Chondrocyte (in vitro differentiated cells): ENCODE measurements at places on chromosomes 3 and 15. TPM values are rescaled to one million over a fixed set of nuclear protein-coding genes. Genes with fewer than 3 reads are reported as not detected.

DNA sequence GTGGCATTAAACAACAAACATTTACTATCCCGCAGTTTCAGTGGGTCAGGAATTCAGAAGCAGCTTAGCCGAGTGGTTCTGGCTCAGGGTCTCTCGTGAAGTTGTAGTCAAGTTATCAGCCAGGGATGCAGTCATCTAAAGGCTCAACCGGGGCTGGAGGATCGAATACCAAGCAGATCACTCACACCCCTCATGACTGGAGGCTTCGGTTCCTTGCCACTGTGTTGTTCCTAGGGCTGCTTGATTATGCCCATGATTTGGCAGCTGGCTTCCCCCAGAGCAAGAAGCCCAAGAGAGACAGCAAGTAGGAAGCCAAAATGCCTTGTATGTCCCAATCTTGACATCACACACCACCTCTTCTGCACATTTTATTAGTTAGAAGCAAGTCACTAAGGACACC is 33.9 kb upstream of the CDCP1 start:
- H3K36me3 ChIP-seq, result no peaks in the 10 kb centered on the region
- no peak for DNase-seq
- no peaks in the 10 kb centered on the region for H3K27me3 ChIP-seq
- no peak overlapping the region for H3K4me3 ChIP-seq

GRCh38 chr3:12963231-12963896 is 109.9 kb downstream of the IQSEC1 start:
- H3K27ac ChIP-seq, result no peak overlapping the region
- no peaks in the 10 kb centered on the region for H3K27me3 ChIP-seq
- no peak for DNase-seq
- H3K36me3 ChIP-seq, result no peaks in the 10 kb centered on the region
- no peak overlapping the region for H3K4me3 ChIP-seq

- H3K4me1 ChIP-seq, result peaks cover 19% of the 10 kb centered on the region
- no peaks in the 10 kb centered on the region for H3K27me3 ChIP-seq
- peak overlapping the region; percentile 76 for H3K4me3 ChIP-seq
- DNase-seq, result no peak
- H3K27ac ChIP-seq, result no peak overlapping the region
- H3K36me3 ChIP-seq, result no peaks in the 10 kb centered on the region
These were observed 830 bp downstream of the SEMA4B start for GRCh38 chr15:90201944-90202375.

GRCh38 chr3:194329583-194329965 is 21.6 kb downstream of the CPN2 start:
- peaks cover 4% of the 10 kb centered on the region for H3K27me3 ChIP-seq
- H3K4me3 ChIP-seq, result no peak overlapping the region
- no peaks in the 10 kb centered on the region for H3K36me3 ChIP-seq
- H3K4me1 ChIP-seq, result peaks cover 32% of the 10 kb centered on the region

GRCh38 chr3:34207806-34208205 is 409.4 kb downstream of the PDCD6IP start:
- H3K27me3 ChIP-seq, result no peaks in the 10 kb centered on the region
- peaks cover 76% of the 10 kb centered on the region for H3K4me1 ChIP-seq
- H3K27ac ChIP-seq, result peak overlapping the region; percentile 81

DNA sequence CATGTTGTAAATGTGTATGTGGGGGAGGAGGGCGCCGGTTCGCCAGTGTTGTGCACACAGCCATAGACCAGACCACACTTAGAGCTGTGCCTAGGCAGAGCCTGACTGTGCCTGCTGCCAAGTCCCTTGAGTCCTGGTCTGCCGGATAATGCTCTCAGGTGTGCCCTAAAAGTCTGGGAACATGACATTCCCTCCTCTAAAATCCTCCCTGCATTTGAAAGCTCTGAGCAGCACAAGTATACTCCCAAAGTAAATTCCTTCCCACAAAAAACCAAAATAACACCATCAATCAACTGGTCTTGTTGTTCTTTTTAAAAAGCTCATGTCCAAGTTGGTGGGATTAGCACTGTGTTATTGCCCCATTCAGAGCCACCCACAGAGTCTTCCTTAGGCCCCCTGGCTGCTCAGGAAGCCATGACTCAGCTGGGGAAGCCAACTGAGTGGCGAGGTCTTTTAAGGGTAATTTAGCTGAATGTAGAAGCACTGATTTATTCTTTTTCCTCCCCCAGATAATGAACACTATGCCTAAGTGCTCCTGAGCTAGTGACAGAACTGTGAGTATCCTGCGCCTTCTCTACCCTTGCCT is 147.8 kb upstream of the MCTP2 start:
- no peaks in the 10 kb centered on the region for H3K36me3 ChIP-seq
- no peak for DNase-seq
- peak overlapping the region; percentile 4 for H3K4me3 ChIP-seq
- H3K27me3 ChIP-seq, result no peaks in the 10 kb centered on the region

DNA sequence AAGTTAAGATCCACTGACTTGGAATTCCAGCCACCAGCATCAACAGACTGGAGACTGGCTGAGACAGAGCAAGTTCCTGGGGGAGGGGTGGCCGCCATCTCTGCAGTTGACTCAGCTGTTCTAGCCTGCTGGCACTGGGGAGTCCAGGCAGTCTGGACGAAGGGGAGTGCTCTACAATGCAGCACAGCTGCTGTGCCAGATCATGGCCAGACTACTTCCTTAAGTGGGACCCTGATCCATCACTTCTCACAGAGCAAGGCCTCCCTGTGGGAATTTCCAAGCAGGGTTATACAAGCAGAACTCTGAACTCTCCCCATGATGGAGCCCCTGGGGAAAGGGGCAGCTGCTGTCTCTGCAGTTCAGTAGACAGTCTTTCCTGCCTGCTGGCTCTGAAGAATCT is 35.2 kb downstream of the PYGO1 start:
- H3K27me3 ChIP-seq, result no peaks in the 10 kb centered on the region
- peak overlapping the region; percentile 87 for H3K27ac ChIP-seq
- peak overlapping the region; percentile 53 for H3K4me3 ChIP-seq
- peaks cover 37% of the 10 kb centered on the region for H3K4me1 ChIP-seq

DNA sequence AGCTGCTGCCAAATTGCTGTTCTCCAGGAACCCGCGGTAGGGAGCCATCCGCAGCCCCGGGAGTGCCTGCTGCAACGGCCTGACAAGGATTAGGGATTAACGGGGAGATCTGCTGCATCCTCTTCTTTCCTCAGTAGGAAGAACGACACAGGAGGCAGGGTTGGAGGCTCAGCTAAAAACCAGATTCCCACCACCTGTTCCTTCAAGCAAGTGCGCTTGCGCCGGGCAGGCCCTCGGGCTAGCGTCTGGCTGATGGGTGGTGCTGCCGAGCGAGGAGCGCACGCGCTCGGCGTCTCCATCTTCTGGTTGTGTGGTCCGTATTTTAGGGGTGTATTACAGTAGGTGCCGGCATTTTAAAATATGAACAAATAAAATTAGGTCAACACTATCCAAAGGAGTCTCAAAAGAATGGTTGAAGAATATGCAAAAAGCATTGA is 25.4 kb upstream of the SLC25A26 start:
- H3K4me3 ChIP-seq, result peak overlapping the region; percentile 66
- H3K27ac ChIP-seq, result no peak overlapping the region
- no peaks in the 10 kb centered on the region for H3K36me3 ChIP-seq

GRCh38 chr15:41512940-41513505 is 604 bp downstream of the LTK start:
- peaks cover 20% of the 10 kb centered on the region for H3K4me1 ChIP-seq
- no peak for DNase-seq
- H3K27me3 ChIP-seq, result peaks cover 26% of the 10 kb centered on the region
- peak overlapping the region; percentile 61 for H3K4me3 ChIP-seq
- peaks cover 2% of the 10 kb centered on the region for H3K36me3 ChIP-seq

DNA sequence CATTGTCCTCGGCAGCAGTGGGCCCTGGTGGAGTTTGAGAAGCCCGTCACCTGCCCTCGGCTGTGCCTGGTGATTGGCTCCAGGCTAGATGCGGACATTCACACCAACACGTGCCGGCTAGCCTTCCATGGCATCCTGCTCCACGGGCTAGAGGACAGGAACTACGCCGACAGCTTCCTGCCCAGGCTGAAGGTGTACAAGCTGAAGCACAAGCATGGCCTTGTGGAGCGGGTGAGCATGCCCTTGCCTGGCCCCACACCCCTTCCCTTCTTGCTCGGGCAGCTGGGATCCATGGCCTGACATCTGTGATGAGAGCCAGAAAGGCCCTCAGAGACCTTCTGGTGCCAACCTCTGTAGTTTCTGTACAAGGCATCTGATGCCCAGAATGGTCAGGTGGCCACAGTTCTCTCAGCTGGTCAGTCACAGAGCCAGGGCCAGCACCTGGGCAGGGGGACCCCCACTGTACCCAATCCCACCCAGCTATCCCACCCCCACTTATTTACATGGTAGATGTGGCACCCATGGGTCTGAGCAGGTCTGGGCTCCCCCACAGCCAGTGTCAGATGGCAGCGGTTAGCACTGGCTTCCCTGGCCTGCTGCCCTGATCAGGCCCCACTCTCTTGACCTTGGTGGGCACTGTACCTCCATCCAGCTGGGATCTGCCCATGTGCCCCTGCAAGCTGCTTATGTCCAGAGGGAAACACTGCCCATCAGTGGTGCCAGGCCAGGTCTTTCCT is 124.9 kb downstream of the DNAJB8 start:
- H3K4me1 ChIP-seq, result peaks cover 10% of the 10 kb centered on the region
- peaks cover 5% of the 10 kb centered on the region for H3K36me3 ChIP-seq
- H3K4me3 ChIP-seq, result no peak overlapping the region
- DNase-seq, result peak; percentile 77
- H3K27me3 ChIP-seq, result no peaks in the 10 kb centered on the region

- no peaks in the 10 kb centered on the region for H3K36me3 ChIP-seq
- no peak for DNase-seq
- no peak overlapping the region for H3K27ac ChIP-seq
- H3K4me1 ChIP-seq, result no peaks in the 10 kb centered on the region
- H3K4me3 ChIP-seq, result no peak overlapping the region
- no peaks in the 10 kb centered on the region for H3K27me3 ChIP-seq
These were observed 101.5 kb downstream of the ROBO2 start for GRCh38 chr3:77141423-77141822.

DNA sequence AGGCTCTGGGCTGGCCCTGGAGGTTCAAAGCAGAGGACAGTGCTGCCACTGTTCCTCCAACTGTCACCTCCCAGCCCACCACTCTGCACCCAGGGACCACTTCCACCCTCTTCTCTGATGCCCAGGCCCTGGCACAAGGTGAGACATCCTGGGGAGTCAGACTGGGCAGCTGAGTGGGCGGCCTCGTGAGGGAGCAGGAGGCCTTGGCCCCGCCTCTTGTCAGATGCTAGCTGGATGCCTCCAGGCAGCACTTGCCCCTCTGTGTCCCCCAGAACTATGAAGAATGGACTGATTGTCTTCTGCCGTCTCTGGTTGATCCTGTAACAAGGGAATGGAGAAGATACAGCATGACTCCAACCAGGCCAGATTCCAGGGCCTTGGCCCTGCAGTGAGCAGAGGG is 191.0 kb upstream of the LINGO1 start:
- no peaks in the 10 kb centered on the region for H3K36me3 ChIP-seq
- H3K27ac ChIP-seq, result no peak overlapping the region
- H3K4me3 ChIP-seq, result no peak overlapping the region
- H3K4me1 ChIP-seq, result no peaks in the 10 kb centered on the region
- H3K27me3 ChIP-seq, result peaks cover 29% of the 10 kb centered on the region
- peak; percentile 73 for DNase-seq

GRCh38 chr15:45095661-45096060 is 18.3 kb downstream of the DUOX2 start:
- H3K4me3 ChIP-seq, result no peak overlapping the region
- no peaks in the 10 kb centered on the region for H3K36me3 ChIP-seq
- no peak for DNase-seq
- peaks cover 29% of the 10 kb centered on the region for H3K27me3 ChIP-seq
- no peak overlapping the region for H3K27ac ChIP-seq

DNA sequence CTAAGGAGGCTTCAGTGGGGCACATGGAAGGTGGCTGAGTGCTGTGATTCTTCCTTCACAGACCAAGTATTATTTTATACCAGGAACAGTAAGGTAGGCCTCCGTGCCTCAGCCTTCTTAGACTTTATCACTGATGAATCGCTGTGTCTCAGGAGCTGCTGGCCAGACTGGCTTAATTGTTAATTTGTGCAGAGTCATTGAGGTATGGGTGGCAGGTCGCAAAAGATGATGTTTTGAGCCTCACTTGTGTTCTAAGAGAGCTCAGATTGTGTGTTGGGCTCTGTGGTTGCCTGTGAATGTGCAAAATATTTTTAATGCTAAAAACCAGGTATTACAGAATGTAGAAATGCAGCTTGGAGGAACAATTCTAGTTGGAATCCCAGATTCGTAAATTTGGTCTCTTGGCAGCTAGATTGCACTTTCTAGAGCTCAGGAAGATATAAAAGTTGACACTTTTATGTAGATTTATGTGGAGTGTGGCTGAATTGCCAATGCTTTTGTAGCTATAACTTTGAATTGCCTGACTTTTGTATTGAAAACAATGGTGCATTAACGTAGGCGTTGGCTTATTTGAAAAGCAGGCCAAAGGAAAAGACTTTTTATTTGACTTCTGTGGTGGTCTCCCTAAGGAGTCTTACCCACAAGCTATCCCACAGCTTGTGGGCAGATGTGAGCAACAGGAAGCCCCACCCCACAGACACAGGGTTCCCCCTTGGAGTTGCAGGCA is 53.4 kb downstream of the LARS2 start:
- no peak overlapping the region for H3K27ac ChIP-seq
- H3K27me3 ChIP-seq, result no peaks in the 10 kb centered on the region
- no peak for DNase-seq

DNA sequence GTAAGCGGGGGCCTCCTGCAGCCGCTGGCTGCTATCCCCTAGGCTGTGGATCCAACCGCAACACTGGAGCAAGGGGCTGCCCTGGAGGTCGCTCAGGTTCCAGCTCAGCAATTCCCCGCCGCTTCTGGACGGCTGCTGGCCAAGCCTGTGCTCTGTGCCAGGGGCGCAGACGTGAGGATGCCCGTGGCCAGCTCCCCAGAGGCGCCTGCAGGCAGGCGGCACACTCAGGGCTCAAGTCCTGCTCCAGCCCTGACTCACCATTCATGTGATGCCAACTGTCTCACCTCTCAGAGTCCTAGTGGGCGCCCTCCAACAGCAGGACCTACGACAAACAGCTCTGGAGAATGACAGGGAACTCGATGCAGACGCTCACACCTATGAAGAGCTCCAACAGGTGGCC is 31.6 kb downstream of the KLHL25 start:
- no peak overlapping the region for H3K27ac ChIP-seq
- no peaks in the 10 kb centered on the region for H3K27me3 ChIP-seq
- no peak for DNase-seq
- H3K36me3 ChIP-seq, result no peaks in the 10 kb centered on the region

GRCh38 chr3:104879919-104880318 is 486.8 kb upstream of the ALCAM start:
- no peak overlapping the region for H3K4me3 ChIP-seq
- peaks cover 19% of the 10 kb centered on the region for H3K4me1 ChIP-seq
- no peaks in the 10 kb centered on the region for H3K27me3 ChIP-seq
- no peak for DNase-seq

GRCh38 chr3:100289339-100289738 is 28.5 kb downstream of the TBC1D23 start:
- peaks cover 5% of the 10 kb centered on the region for H3K4me1 ChIP-seq
- peaks cover 13% of the 10 kb centered on the region for H3K36me3 ChIP-seq
- no peak for DNase-seq
- H3K27ac ChIP-seq, result peak overlapping the region; percentile 10

- H3K27me3 ChIP-seq, result no peaks in the 10 kb centered on the region
- H3K36me3 ChIP-seq, result peaks cover 4% of the 10 kb centered on the region
- H3K4me3 ChIP-seq, result no peak overlapping the region
- H3K27ac ChIP-seq, result no peak overlapping the region
- DNase-seq, result no peak
These were observed 19.0 kb downstream of the GLB1 start for GRCh38 chr3:33077976-33078375.

TTC21A gene
- total RNA-seq, result 4.5 to 8.1 TPM (median 6.2 TPM) in 3 replicates

TMOD3 gene
- total RNA-seq, result 44.3 to 56.9 TPM (median 44.4 TPM) in 3 replicates

SCAANT1 gene
- not detected in 3 replicates for total RNA-seq

MESP2 gene
- total RNA-seq, result 0.25 to 0.51 TPM (median 0.36 TPM) in 3 replicates

LMOD3 gene
- total RNA-seq, result not detected in 3 replicates

CCR8 gene
- total RNA-seq, result not detected in 3 replicates

HES1 gene
- total RNA-seq, result 30.4 to 36.7 TPM (median 31.2 TPM) in 3 replicates

B3GNT5 gene
- total RNA-seq, result 12.3 to 21.2 TPM (median 19.9 TPM) in 3 replicates

ZCWPW2 gene
- 1.1 to 2.1 TPM (median 1.8 TPM) in 3 replicates for total RNA-seq
